ENCODE measurements at places on chromosomes 6 and 20.

- DNase-seq: peak; percentile 69
Measured at GRCh38 chr20:45817376-45818194, 5.1 kb downstream of the UBE2C start.

DNA sequence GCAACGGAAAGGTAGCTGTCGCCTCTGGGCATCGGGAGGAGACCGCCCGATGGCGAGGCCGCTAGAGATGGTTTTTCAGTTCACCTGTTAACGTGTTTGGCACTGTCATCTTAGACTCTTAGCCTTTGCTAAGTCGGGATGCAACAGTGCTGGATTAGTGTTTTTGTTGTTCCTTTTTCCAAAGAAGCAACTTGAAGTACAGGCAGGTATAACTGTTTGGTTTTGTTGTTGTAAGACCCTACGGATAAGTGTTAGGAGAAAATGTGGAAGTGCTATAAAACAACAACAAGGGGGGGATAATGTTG is 723 bp downstream of the MANEA start:
- peak; percentile 18 for DNase-seq

DNA sequence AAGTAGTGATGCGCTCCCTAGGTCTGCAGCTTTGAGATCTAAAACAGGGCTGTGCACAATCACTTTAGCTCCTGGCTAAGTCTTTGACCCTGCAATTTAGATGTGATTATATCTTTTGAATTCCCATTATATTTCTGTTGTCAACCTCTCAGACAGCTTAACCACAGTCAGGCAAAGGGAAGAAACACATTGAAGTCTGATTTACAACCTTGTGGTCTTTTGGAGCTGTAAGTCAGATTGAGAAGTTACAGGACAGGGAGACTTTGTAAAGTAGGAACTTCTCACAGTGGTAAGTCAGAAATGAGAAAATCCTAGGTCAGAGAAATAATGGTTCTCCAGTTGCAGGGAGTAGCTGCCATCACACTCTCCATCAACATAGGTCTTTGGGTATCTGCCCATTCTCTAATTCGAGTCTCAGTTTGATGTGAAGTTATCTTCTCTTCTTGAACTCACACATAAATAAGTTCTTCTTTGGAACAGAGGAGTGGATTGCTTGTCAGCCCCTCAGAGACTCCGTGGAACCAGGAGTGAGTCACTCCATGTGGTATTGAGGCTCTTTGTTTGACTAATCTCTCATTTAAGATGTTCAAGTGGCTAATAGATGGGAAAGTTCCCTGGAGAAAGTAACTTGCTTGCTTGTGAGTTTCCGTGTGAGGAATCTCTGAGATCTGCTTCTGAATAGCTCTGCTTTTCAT is 35.0 kb upstream of the SGK1 start:
- DNase-seq: peak; percentile 32

- DNase-seq: no peak
Measured at GRCh38 chr6:2215342-2215741, 30.1 kb downstream of the GMDS start.

DNA sequence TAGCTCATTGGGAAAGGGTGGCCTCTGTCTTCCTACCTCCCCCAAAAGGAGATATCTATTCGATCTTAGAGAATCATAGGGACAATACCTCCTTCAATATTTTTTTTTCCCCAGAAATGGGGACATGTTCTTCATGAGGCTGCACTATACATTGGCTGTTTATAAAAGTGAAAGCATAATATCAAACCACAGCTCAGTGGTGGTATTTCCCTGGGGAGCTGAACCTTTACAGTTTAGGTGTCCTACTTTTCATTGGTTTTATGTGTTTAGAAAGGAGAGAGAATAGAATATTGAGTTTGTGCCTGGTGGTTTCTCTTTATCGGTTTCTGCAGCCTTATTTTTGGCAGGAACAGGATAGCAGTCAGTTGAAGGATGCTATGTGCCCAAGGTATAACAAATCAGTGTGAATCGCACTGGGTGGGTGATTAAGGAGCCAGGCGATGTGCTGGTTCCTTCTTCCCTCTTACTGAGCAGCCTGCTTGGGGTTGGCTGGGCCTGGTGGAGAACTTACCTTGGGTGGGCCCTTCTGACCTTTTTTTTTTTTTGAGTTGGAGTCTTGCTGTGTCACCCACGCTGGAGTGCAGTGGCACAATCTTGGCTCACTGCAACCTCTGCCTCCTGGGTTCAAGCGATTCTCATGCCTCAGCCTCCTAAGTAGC is 25.2 kb downstream of the UST start:
- no peak for DNase-seq

DNA sequence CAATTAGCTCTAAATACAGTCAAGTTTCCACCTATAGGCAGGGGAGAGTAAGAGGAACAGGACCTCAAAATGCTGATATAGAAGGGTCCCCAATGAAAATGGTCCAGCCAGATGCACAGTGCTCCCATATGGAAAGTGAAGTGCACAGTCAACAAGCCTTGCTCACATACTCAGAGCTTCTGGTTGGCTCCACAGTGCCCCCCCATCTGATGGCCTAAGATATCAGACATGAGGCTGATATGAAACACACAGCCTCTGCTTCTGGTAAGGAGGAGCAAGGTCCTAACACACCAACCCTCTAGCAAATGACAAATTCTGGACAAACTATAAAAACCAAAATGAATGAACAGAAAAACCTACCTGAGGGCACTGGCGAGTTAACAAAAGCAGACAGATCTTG is 111.4 kb upstream of the EMILIN3 start:
- no peak for DNase-seq

DNA sequence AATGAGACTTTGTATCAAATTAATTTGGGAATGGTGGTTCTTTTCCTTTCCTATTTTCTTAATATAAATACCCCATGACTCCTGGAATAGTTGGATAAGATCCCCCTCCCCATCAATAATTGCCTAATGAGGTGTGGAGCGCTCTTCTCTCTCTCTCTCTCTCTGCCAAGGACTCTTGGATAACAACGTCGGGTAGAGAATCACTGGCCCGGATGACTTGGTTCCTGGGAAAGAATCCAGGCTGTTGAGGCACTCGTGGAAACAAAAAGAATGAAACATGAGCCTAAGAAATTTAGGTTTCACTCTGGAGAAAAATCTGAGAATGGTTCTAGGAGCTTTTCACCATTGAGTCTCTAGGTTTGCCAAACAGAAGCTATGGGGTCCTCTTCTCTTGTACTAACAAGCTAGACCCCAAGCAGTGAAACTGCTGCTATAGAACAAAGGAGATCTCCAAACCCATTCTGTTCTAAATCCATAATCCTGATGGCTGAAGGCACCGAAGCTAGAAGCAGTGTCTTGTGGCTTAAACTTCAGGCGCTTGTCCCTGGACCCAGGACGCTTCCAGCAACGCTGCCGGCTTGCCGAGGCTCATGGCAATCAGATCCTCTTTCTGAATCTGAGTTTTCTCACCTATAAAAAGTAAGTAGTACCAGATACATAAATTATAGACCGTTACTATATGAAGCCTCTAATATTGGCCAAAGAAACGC is 241.6 kb upstream of the BTBD3 start:
- no peak for DNase-seq

- DNase-seq: no peak
Measured at GRCh38 chr20:58719258-58719657, 26.7 kb downstream of the NPEPL1 start.

GRCh38 chr6:116973976-116974375 is 96.9 kb downstream of the RFX6 start:
- no peak for DNase-seq

GRCh38 chr6:31681135-31681671 is 336 bp upstream of the LY6G5C start:
- peak; percentile 34 for DNase-seq

DNA sequence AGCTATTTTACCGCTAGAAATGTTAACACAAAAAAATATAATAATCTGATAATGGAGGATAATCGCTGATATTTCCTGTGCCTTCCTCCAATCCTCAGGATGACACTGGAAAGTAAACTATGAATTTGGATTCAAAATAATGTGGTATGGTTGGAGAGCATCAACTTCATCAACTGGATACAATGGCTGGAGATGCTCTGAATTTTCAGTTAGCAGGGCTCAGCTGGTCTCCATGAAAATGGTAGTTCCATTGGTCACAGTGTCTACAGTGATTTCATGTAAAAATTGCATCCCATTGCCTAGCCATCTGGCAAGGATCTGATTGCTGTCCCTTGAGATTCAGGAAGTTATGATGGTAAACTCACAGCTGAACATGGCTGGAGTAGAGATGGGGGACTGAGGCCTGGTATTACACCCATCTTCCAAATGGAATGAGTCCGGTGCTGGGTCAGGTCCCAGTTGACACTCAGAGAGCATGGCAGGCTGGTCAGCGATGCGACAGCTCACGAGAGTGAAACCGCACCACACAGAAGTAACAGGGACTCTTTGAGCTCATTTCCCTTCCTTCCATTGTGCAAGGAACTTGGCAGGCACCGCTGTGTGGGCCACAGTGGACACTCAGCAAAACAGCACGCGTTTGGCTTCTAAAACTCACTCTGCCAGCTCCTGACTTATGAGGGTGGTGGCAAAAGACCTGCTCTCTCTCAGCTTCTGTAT is 142.4 kb upstream of the TNFAIP3 start:
- DNase-seq: no peak

DNA sequence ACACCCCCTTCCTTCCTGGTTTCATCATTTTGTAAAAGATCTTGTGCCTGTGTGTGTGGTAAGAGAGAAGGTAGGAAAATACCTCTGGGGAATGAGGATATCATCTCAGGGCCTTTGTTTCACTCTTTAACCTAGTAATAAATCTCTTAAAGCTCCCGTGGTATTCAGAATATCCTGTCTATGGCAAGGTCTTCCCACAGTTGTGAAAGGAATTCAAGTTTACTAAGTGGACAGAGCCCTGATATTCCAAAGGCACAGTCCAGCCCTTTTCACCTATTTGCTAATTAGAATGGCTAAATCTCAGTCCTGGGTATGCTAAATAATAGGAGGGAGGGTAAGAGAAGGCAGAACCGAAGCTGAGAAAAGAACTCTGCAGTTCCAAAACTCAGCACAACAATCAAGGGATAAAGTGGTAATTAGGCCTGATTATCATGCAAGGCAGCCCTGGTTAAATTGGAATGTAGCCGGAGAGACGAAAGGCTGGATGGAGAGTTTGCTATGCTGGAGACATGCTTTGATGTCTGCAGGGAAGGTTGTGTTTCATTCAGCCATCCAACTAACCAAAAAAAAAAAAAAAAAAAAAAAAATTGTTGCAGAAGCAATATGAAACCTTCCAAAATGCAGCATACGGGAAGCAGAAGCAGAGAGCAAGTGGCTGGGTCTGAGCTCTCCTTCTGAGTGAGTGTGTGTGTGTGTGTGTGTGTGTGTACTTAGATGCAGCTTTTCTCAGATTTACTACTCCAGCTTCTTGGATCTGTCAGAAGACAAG is 28.5 kb upstream of the PIM1 start:
- DNase-seq: no peak

- peak; percentile 57 for DNase-seq
Measured at GRCh38 chr20:24134284-24134683, 145.7 kb upstream of the GGTLC1 start.

GRCh38 chr20:43900496-43900895 is 14.2 kb upstream of the TOX2 start:
- no peak for DNase-seq

- no peak for DNase-seq
Measured at GRCh38 chr6:95292011-95292410, 285.3 kb upstream of the MANEA start.

DNA sequence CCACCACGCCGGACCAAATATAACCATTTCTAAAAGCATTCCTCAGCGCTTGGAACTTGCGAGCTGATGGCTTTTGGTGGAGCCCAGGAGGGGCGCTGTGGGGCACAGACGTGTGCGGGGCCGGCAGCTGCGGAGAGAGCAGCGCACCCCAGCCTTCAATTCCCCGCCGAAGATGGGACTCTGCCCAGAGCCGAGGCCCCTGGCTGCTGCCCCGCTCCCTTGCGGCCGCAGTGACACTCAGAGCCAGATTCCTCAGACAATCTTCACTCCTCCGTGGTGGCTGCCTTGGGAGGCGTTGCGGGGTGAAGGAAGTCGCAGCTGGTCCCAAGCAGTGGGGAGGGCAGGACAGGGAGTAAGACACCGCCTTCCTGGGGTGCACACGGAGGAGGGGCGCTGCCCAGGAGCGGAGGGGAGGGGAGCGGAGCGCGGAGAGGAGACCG is 87.7 kb downstream of the TMEM242 start:
- DNase-seq: peak; percentile 56

- no peak for DNase-seq
Measured at GRCh38 chr6:134070271-134070670, 17.8 kb upstream of the SLC2A12 start.

DNA sequence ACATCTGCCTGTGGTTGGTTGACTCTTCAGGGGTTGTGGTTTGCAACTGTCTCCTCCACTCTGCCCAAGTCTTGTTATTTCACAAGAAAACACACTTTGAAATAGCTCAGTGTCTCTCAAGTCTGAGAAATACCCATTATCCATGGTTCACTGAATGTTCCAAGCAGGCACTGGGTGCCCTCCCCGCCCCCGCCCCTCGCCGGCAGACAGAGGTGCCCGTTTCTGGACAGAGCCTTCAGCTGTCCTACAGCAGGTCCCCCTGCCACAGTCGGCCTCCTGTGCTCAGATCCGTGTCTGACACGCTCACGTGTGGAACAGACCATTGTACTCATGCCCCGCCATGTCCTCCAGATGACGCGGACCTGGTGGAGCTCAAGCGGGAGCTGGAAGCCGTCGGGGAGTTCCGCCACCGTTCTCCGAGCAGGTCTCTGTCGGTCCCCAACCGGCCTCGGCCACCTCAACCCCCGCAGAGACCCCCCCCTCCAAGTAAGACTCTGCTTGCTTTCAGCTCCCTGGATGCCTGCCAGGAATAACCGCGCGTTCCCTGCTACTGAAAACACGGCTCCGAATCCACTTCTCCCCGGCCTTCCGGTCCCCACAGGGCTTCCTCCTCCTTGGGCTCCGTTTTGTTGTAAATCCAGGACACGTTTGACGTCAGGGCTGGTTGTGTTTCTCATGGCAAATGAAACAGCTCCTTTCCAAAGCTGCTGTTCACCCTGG is 81.4 kb downstream of the SERAC1 start:
- DNase-seq: no peak

GRCh38 chr6:98272060-98272459 is 562.3 kb upstream of the POU3F2 start:
- no peak for DNase-seq

GRCh38 chr6:132960720-132961119 is 146.4 kb downstream of the RPS12 start:
- DNase-seq: peak; percentile 47

DNA sequence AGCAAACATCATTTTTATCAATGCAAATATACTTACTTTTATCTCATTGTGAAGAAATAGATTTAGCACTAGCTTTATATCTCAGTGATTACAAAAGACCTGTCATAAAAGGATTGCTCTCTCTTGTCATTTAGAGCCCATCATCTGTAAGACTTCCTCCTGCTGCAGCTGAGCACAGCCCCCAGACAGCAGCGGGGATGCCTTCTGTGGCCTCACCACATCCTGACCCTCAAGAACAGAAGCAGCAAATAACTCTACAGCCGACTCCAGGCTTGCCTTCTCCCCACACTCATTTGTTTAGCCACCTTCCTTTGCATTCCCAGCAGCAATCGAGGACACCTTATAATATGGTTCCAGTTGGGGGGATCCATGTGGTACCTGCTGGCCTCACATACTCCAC is 127.0 kb upstream of the EDN1 start:
- DNase-seq: no peak

- no peak for DNase-seq
Measured at GRCh38 chr6:3882431-3882830, 33.3 kb downstream of the FAM50B start.

GRCh38 chr20:19560881-19561480 is 197.1 kb upstream of the RIN2 start:
- no peak for DNase-seq
